WTC11 (cell line): ENCODE measurements at places on chromosomes 11 and 22.

DNA sequence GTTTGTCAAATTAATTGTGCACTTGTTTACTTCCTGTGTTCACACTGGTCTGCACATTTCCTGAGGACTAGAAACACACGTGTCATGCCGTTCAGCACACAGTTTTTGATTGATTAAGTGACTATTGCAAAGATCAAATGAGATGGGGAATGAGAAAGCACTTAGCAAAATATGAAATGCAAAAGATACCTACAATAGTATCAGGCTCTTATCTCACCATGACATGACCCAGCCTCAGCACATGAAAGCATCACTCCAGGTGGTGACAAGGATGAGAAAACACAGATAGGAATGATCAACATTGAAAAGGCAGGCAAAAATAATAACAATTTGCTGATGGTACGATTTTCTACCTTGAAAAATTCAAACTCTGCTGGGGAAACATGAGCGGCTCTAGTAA lies 42.1 kb upstream of the TP53I11 start:
- no peak for DNase-seq

DNA sequence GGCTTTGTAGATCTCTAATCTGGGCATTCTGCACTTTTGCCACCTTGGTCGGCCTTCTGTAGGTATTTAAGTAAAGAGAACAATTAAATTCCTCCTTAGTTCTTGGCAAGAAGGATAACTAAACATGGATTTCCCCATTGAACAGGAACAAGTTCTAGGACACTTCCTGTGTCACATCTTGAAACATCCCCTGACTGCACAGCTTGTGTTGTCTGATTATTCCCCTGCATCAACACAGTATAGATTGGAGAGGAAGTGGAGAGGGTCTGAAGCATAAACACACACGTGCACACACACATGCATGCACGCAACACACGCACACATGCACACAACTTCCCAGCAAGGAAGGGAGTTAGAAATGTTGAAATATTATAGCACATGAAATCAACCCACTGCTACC lies 8.6 kb downstream of the ISX start:
- DNase-seq: no peak

DNA sequence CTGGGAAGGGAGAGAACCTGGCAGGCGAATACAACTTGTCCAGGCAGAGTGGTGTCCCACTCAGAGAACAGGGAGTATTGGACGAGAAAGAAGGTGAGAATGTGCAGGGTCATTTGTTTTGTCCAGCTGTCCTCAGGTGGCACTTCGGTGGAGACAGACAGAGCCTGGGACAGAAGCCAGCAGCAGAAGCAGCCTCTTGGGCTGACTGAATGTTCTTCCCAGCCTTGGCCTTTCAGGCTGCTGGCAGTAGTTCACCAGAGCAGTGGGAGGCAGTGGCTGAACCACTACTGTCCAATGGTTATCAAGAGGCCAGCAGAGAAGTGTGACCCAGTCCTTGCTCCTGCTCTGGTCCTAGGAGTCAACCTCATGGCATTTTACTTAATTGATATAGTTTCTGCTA lies 331.1 kb upstream of the NARS2 start:
- no peak for DNase-seq

- no peak for DNase-seq
These were observed 720 bp upstream of the MPZL2 start for GRCh38 chr11:118264569-118265465.

DNA sequence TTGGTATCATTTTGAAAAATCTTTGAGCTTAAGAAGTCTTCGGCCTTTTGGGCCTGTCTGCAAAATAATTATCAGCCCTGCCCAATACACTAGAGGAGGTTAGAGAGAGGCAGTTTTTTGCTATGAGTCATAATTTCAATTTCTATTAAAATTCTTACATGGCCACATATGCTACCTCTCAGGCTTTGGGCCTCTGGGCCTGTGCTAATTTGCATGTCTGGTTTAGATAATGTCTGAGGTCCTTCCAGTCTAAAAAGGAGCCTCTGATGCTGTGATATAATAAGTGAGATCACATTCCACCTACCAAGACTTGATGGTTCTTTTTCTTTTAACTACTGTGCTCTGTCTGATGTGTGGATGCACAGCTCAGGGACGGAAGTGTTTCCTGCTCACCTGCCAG lies 70.8 kb downstream of the KCNJ1 start:
- no peak for DNase-seq

- no peak for DNase-seq
These were observed 238.2 kb downstream of the FAT3 start for GRCh38 chr11:92462821-92463220.

DNA sequence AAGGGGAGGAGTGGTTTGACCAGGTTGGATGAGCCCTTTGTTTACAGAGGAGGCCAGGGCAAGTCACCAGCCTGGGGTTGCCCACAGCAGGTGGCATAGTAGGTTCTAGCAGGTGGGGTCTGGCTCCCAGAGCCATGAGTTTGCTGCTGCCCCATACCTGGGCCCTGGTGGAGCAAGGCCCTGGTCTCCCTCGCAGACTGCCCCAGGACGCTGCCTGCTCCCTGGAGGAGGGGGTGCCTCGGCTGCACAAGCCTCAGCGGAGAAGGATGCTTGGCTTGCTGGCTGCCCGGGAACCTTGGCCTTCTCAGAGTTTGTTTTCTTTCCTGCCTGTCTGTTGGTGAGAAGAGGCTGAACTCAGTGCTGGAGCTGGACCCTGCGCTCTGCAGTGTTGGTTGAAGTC lies 54.9 kb downstream of the LRP5 start:
- DNase-seq: no peak

DNA sequence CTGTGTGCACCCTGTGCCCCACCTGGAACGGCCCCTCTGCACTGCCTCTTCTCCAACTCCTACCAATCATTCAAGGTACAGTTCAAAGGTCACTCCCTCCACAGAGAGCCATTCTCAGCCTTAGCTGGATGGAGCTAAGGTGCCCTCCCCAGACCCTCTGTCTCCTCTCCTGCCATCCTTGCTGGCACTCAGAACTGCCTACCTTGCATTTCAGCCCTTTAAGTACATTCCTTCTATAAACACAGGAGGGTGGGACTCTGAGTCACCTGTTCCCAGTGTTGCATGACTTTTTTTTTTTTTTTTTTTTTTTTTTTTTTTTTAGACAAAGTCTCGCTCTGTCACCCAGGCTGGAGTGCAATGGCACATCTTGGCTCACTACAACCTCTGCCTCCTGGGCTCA lies 8.6 kb downstream of the TTLL1 start:
- DNase-seq: no peak

GRCh38 chr22:20439556-20439927 lies 1.9 kb upstream of the SCARF2 start:
- DNase-seq: no peak

DNA sequence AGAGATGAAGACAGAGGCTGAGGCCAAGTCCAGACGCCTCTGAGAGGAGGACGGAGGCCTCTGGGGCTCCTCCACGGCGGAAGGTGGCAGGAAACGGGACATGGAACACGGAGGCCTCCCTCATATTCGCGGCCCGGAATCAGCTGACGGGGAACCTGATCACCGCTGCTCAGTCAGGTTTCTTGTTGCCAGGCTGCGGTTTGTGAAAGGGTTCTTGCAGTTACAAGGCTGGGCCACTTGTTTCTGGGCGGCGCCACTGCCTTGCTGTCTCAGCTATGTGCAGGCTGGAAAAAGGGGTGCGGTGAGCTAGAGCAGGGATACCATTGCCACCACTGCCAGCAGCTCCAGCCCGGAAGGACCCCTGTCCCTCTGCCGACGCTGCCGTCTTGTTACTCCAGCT lies 10.0 kb upstream of the MMP1 start:
- DNase-seq: peak; percentile 87

- DNase-seq: no peak
These were observed 67.0 kb downstream of the FANCF start for GRCh38 chr11:22558664-22559063.

- DNase-seq: no peak
These were observed 29.7 kb upstream of the TEF start for GRCh38 chr22:41352058-41352457.

GRCh38 chr11:115097796-115098408 lies 406.3 kb downstream of the CADM1 start:
- no peak for DNase-seq

DNA sequence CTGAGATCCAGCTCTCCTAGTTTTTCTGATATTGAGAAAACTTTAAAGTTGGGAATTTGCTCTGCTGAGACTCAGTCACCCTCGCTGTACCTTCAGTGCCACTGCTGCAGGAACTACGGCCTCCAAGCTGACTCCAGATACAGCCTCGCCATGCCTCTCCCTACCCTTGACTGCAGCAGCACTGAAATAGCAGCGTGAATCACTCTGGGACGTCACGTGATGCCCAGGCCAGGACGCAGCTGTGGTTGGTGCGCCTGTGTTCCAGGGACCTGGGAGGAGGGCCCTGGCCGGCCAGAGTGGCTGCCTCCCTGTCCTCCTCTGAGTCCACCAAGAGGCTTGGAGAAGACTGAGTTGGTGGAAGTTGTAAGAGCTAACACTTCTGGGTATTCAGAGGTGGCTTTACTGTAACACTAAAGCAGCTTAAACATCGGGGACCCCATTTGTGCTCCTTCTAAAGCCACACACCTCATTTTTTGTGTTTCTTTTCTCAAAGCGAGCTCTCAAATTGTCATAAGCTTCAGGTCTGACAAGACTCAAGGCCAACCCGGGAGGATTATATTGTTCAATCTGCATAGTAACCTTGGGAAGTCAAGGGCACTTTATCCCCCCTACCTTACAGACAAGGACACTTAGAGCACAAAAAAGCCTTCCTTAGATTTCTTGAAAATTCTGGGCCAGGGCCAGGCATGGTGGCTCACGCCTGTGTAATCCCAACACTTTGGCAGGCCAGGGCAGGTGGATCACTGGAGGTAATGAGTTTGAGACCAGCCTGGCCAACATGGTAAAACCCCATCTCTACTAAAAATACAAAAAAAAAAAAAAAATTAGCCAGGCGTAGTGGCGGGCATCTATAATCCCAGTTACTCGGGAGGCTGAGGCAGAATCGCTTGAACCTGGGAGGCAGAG lies 4.2 kb upstream of the STIP1 start:
- peak; percentile 70 for DNase-seq

- no peak for DNase-seq
These were observed 39.7 kb downstream of the ACAT1 start for GRCh38 chr11:108160970-108161566.

- DNase-seq: no peak
These were observed 113.3 kb upstream of the SLC22A12 start for GRCh38 chr11:64477675-64478074.

DNA sequence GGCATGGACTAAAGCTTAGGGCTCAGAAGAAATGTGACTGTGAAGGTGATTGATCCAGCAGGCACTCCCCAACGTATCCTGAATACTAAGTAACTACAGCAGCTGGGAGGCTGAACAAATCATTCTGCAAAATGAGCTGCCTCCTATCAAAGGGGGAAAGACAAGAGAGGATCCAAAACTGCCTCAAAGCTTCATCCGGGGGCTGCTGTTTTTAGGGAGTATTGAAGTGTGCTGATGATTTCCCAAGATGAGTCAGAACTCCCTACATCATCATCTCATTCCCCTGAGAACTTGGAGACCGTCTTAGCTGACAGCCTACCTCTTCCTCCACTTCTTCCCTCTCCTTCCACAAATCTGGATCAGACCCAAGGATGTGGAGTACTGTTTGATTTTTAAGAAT lies 108.4 kb upstream of the GRAMD1B start:
- DNase-seq: no peak

- DNase-seq: no peak
These were observed 6.3 kb downstream of the FDX1 start for GRCh38 chr11:110435780-110436717.

GRCh38 chr22:42217752-42218280 lies 52.6 kb downstream of the TCF20 start:
- DNase-seq: no peak

DNA sequence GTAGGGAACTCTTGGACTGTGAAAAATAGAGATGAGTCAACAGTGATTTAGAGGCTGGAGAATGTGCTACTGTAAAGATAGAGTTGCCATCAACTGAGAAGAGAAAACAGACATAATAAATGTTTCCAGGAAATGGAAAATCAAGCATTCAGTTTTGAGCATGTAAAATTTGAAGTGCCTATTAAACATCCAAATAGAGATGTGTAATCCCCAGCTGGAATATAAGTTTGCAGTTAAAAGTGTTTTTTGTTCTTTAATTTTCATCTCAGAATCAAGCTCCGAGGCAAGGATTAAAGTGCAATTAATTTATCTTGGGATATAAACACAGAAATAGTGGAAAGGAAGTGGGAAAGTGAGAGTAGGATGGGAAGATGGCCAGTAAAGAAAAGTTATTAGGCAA lies 666.0 kb upstream of the RAG2 start:
- DNase-seq: no peak

DNA sequence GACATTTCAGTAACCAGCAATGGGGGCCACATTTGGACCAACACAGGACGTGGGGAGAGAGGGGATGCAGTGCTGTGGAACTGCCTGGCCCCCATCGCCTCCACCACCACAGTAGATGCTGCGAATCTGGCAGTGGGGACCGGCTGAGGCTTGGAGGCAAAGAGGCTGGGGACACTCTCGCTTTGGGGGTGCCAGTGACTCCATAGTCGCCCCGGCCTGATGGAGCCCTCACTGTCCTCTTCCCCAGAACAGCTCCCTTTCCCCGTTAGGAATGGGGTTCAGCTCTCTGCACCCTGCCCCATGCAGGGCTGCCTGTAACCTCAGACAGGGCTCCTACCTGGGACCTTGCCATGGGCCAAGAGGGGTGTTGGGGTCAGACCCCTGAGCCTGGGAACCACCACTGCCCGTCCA lies 1.8 kb upstream of the MUC2 start:
- DNase-seq: peak; percentile 8

- DNase-seq: no peak
These were observed 37.6 kb downstream of the RAB30 start for GRCh38 chr11:83033972-83034672.

GRCh38 chr11:72091292-72091691 lies 10.6 kb downstream of the LRRC51 start:
- peak; percentile 85 for DNase-seq

DNA sequence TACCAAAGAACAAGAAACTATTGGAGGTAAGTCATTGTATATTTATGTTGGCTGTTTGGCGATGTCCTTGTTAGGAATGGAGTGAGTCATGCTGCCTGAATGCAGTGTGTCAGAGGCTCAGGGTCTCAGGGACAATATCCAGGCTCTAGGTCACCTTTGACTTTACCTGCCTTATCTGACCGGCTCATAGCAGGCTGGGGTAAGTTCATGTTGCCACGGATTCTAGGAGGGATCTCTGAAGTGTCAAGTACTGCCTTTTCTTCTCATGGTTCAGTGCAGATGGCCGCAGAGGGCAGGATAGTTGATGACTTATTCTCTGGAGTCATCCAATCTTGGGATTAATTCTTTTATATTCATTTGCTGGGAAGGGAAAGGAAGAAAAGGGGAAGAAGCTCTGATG lies 53.2 kb downstream of the SPON1 start:
- no peak for DNase-seq

GRCh38 chr11:120346233-120346632 lies 10.0 kb downstream of the ARHGEF12 start:
- DNase-seq: no peak
